B cell (primary cell): ENCODE measurements at places on chromosomes 12 and 14. TPM values are rescaled to one million over a fixed set of nuclear protein-coding genes. Genes with fewer than 3 reads are reported as not detected.

Gene C3AR1
- total RNA-seq: 0.15 and 0.64 TPM in 2 replicates

Gene LRP1-AS
- total RNA-seq: not detected in 2 replicates

Gene NKX2-8
- not detected in 2 replicates for total RNA-seq

Gene CAPS2
- 8.4 TPM in 2 replicates for total RNA-seq

Gene TTC6
- total RNA-seq: not detected in 2 replicates

Gene FOXN4
- not detected in 2 replicates for total RNA-seq

DNA sequence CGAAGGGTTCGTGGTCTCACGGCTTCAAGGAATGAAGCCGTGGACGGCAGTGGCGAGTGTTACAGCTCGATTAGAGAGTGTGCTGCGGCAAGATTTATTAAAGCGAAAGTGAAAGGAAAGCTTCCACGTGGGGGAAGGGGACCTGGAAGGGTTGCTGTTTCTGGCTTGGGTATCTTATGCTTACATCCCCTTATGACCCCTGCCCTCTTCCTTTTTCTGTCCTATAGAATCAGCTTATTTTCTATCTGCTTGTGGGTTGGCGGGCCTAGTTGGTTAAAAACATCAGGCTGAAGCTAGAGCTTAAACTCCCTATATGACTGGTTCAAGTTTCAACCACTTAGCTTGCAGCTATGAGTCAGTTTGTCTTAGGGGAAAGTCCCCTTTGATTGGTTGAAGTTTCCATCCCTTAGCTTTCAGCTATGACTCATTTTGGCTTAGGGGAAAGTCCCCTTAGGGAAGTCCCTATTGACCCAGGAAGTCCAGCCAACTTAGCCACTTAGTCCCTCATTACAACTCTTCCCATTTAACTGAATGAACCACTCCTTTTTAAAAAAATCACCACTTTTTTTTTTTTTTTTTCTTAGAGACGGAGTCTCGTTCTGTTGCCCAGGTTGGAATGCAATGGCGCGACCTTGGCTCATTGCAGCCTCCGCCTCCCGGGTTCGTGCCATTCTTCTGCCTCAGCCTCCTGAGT lies 1494.7 kb upstream of the TMEM132C start:
- H3K36me3 ChIP-seq: no peaks in the 10 kb centered on the region
- DNase-seq: peak; percentile 65
- H3K4me3 ChIP-seq: peak overlapping the region; percentile 37
- no peaks in the 10 kb centered on the region for H3K4me1 ChIP-seq
- peak overlapping the region; percentile 62 for H3K27ac ChIP-seq
- no peaks in the 10 kb centered on the region for H3K27me3 ChIP-seq

GRCh38 chr12:117091758-117092510 lies 7.3 kb downstream of the TESC start:
- no peaks in the 10 kb centered on the region for H3K36me3 ChIP-seq
- no peak for DNase-seq
- no peak overlapping the region for H3K4me3 ChIP-seq
- H3K4me1 ChIP-seq: no peaks in the 10 kb centered on the region
- H3K27ac ChIP-seq: no peak overlapping the region

GRCh38 chr12:120488057-120488640 lies 7.8 kb upstream of the DYNLL1 start:
- no peaks in the 10 kb centered on the region for H3K27me3 ChIP-seq
- no peak overlapping the region for H3K4me3 ChIP-seq
- H3K4me1 ChIP-seq: no peaks in the 10 kb centered on the region
- H3K27ac ChIP-seq: no peak overlapping the region
- H3K36me3 ChIP-seq: no peaks in the 10 kb centered on the region

- no peak overlapping the region for H3K27ac ChIP-seq
- no peaks in the 10 kb centered on the region for H3K4me1 ChIP-seq
- DNase-seq: no peak
- peaks cover 27% of the 10 kb centered on the region for H3K36me3 ChIP-seq
Measured at GRCh38 chr12:108789546-108789945, 58.2 kb upstream of the CORO1C start.

DNA sequence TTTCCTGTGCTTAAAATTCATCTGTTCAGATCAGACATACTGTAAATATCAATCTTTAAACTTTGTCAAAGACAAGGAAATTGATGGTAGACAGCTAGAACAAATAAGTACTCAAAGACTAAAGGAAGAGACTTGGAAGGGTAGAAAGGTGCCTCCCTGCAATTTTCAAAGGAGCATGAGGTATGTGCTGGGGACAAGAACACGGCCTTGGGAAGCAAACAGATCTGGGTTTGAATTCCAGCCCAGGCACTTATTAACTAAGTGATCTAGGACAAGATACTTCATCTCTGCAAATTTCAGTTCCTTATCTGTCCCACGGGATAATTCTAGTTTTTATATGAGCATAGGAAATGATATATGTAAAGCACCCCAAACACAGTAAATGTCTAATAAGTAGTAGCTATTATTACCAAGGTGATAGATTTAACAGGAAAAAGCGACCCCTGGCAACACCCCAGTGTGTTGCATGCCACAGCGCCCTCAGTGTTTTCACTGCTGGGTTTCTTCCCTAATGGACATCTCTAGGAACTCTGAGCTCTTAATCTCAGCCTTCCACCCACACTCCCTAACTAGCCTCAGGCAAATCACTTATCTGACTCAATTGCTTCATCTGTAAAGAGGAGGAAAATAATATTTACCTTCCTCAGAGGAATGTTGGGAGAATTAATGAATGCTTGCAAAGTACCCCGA lies 44.7 kb upstream of the BMP4 start:
- H3K4me1 ChIP-seq: no peaks in the 10 kb centered on the region
- DNase-seq: no peak
- no peaks in the 10 kb centered on the region for H3K36me3 ChIP-seq

DNA sequence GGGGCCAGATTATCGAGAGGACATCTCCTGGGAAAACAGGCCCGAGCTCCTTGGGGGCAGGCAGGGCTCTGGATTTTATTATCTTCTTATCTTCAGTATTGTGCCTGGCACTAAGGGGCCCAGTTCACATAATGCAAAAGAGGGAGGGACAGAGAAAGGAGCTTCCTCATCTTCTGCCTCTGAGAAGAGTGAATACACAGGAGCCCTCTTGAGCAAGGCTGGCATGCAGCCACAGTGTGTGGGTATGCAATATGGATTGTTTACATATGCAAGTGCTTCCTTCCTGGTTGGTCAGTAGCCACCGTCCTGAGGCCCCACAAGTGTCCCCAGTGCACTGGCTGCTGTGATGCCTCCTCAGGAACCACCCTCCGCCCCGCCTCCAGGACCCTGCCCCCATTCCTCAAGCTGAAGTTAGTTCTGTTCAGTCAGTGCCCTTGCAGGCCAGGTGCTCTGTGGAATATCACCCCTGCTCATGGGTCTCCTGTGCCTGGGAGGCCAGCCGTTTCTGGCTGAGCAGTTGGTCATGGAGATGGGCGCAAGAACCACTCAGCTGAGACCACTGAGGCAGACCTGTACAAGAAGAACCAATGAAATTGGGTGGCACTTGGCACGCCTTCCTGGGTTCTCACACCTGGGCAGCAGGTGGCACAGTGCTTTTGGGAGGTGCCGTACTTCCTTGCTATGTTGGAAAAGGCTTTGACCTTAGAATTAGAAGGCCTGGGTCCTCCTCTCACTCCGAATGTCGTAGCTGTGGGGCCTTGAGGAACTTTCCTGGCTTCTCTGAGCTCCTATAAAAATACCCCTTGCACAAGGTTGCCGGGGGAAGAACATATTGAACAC lies 35.1 kb upstream of the ACTN1 start:
- H3K4me3 ChIP-seq: no peak overlapping the region
- H3K4me1 ChIP-seq: no peaks in the 10 kb centered on the region
- no peak overlapping the region for H3K27ac ChIP-seq
- H3K27me3 ChIP-seq: no peaks in the 10 kb centered on the region
- no peak for DNase-seq
- no peaks in the 10 kb centered on the region for H3K36me3 ChIP-seq

GRCh38 chr12:29242921-29243431 lies 93.9 kb downstream of the FAR2 start:
- no peak overlapping the region for H3K4me3 ChIP-seq
- no peaks in the 10 kb centered on the region for H3K4me1 ChIP-seq
- no peak for DNase-seq

GRCh38 chr14:37668646-37669045 lies 73.2 kb downstream of the TTC6 start:
- no peaks in the 10 kb centered on the region for H3K36me3 ChIP-seq
- no peak overlapping the region for H3K4me3 ChIP-seq
- no peak overlapping the region for H3K27ac ChIP-seq
- H3K27me3 ChIP-seq: no peaks in the 10 kb centered on the region
- H3K4me1 ChIP-seq: no peaks in the 10 kb centered on the region
- DNase-seq: no peak

DNA sequence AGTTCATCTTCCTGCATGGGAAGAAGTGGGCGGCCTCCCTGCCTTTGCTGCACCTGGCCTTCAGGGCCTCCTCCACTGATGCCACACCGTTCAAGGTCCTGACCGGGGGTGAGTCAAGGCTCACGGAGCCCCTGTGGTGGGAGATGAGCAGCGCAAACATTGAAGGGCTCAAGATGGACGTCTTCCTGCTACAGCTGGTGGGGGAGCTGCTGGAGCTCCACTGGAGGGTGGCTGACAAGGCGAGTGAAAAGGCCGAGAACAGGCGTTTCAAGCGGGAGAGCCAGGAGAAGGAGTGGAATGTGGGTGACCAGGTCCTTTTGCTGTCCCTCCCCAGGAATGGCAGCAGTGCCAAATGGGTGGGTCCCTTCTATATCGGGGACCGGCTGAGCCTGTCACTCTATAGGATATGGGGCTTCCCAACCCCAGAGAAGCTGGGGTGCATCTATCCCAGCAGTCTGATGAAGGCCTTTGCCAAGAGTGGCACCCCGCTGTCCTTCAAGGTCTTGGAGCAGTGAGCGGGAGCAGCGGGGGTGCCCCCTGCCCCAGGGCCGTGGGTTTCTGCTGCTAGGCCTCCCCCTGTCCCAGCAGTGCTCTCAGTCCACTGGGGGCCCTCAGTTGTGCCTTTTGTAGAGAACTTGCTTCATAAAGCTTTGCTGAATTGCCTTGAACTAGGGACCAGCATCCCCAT lies 12.4 kb downstream of the CBLN3 start:
- H3K27ac ChIP-seq: no peak overlapping the region
- DNase-seq: no peak
- H3K36me3 ChIP-seq: no peaks in the 10 kb centered on the region
- H3K27me3 ChIP-seq: peaks cover 43% of the 10 kb centered on the region

DNA sequence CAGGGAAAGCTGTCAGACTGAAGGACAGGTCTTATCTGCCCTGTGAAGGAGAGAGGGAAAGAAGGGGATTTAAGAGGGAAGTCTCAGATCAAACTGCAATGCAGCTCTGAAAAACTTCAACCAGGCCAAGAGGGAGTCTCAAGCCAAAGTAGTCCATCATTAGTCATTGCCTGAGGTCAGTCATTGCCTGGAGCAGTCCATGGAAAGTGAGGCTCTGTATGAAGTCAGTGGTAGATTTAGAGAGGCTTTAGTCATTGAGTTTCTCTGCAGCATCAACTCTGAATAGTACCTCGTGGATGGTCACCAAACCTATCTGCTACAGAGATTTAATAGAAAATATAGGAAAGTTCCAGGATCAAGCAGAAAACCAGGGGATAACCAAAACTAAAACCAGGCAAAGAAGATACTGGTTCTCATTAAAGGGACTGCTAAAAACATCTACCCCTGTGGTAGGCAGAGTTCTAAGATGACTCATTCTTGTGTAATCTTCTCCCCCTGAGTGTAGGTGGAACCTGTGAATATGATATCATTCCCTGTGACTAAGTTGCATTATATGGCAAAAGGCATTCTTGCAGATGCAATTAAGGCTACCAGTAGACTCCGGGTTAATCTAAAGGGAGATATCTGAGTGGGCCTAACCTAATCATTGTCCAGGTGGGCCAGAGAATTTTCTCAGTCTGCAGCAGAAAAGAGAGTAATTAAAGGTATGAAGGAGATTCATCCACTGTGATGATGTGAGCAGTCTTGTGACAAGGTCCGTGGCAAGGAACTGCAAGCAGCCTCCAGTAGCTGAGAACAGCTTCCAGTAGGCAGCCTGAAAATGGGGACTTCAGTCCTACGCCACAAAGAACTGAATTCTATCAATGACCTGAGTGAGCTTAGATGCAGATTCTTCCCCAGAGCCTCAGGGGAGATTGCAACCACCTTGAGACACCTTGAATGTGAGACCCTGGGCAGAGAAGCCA lies 123.1 kb downstream of the GALC start:
- no peaks in the 10 kb centered on the region for H3K4me1 ChIP-seq
- no peaks in the 10 kb centered on the region for H3K27me3 ChIP-seq
- no peaks in the 10 kb centered on the region for H3K36me3 ChIP-seq
- no peak for DNase-seq
- no peak overlapping the region for H3K27ac ChIP-seq
- no peak overlapping the region for H3K4me3 ChIP-seq

- H3K36me3 ChIP-seq: no peaks in the 10 kb centered on the region
- DNase-seq: peak; percentile 79
- no peak overlapping the region for H3K27ac ChIP-seq
- peaks cover 23% of the 10 kb centered on the region for H3K4me1 ChIP-seq
- H3K27me3 ChIP-seq: peaks cover 18% of the 10 kb centered on the region
- H3K4me3 ChIP-seq: no peak overlapping the region
Measured at GRCh38 chr12:50055831-50056638, 1.4 kb upstream of the ASIC1 start.

- no peak overlapping the region for H3K4me3 ChIP-seq
- DNase-seq: no peak
- no peak overlapping the region for H3K27ac ChIP-seq
- peaks cover 10% of the 10 kb centered on the region for H3K4me1 ChIP-seq
Measured at GRCh38 chr14:96578619-96579018, 76.4 kb downstream of the PAPOLA start.

DNA sequence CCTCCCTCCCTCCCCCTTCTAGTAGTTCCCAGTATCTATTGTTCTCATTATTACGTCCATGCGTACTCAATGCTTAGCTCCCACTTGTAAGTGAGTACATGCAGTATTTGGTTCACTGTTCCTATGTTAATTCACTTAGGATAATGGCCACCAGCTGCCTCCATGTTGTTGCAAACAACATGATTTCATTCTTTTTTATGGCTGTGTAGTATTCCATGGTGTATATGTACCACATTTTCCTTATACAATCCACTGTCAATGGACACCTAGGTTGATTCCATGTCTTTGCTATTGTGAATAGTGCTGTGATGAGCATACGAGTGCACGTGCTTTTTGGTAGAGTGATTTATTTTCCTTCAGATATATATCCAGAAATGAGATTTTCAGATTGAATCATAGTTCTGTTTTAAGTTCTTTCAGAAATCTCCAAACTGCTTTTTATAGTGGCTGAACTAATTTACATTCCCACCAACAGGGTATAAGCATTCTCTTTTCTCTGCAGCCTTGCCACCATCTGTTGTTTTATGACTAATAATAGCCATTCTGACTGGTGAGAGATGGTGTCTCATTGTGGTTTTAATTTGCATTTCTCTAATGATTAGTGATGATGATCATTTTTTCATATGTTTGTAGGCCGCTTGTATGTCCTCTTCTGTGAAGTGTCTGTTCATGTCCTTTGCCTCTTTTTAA lies 17.9 kb upstream of the CLEC7A start:
- no peak overlapping the region for H3K4me3 ChIP-seq
- peaks cover under 1% of the 10 kb centered on the region for H3K4me1 ChIP-seq
- no peak for DNase-seq

DNA sequence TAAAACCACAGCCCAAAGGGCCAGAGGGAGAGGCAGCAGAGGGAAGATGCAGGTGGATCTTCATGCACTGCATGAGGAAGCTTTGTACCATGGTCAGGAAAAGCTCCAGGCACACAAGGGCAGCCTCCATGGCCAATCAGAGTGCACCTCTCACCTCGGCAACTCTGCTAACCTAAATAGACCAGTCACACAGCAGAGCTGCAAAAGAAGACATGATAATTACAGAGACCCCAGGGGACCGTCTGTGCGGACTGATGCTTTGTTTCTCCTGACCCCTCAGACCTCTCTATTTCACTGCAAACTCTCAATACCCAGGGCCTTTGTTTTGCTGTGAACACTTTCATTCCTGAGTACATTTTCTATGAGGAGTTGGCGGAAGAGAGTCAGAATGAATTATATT lies 10.7 kb upstream of the TCL1B start:
- no peaks in the 10 kb centered on the region for H3K27me3 ChIP-seq
- H3K36me3 ChIP-seq: no peaks in the 10 kb centered on the region
- no peak for DNase-seq
- H3K4me1 ChIP-seq: peaks cover 27% of the 10 kb centered on the region
- H3K27ac ChIP-seq: no peak overlapping the region
- H3K4me3 ChIP-seq: no peak overlapping the region
